ENCODE measurements at places on chromosomes 6 and 20.

DNA sequence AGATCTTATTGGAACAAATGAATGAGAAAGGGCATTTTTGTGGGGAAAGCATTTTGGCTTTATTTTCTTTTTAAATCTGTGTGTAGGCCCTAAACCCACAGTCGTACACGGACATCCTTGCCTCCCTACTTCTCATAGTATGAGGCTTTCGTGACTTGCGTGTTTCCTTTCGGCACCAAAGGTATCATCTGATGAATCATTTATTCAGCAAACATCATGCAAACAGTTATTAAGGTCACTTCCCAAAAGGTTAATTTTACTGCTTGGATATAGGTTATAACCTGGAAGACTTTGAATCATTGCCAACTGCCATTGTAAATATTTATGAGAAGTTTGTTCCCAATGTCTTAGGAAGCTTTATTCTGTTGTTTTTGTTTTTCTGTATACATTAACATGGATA is 15.1 kb upstream of the SLC22A2 start:
- H3K4me3 ChIP-seq: no peak overlapping the region
- H3K27ac ChIP-seq: no peak overlapping the region

DNA sequence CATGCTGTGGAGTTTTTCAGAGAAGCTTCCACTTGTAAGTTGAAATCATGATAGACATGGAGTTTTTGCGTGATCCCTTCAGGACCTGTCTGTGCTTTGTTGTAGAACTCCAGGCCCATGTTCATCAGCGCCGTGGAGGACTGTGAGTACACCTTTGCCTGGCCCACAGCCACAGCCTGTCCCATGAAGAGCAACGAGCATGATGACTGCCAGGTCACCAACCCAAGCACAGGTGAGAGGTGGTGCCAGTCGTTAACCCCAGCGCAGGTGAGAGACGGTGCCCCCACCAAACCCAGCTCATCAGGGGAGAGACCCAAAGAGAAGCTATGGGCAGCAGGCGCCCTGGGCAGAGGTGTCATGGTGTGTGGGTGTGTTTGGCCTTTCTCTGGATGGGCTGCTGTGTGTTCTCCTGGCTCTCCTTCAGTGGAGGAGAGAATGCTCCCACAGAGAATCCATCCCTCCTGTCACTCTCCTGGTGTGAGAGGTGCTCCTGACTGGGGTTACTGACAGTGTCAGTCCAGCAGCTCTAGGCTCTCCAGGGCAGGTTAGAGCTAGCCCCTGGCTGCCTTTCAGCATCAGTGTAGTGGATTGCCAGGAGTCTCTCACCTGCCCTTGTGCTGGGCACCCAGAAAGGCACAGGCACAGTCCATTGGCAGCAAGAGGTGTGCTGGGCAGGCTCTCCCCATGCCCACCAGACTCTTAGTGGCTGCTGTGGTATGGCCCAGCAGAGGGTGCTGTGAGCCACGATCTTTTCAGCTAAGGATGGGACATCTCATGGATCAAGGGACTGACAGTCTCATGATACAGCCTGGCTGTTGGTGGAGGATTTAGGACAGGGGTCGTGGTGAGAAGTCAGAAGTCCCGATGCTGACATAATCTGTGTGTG is 49.6 kb upstream of the SLC22A1 start:
- no peaks in the 10 kb centered on the region for H3K4me1 ChIP-seq
- peak; percentile 40 for DNase-seq
- H3K4me3 ChIP-seq: no peak overlapping the region
- H3K36me3 ChIP-seq: peaks cover 68% of the 10 kb centered on the region
- no peaks in the 10 kb centered on the region for H3K27me3 ChIP-seq
- H3K27ac ChIP-seq: no peak overlapping the region

- no peaks in the 10 kb centered on the region for H3K36me3 ChIP-seq
- no peak for DNase-seq
Measured at GRCh38 chr6:161676586-161676985, 402.7 kb upstream of the AGPAT4 start.

GRCh38 chr6:45812922-45813321 is 202.7 kb downstream of the CLIC5 start:
- no peak overlapping the region for H3K27ac ChIP-seq
- H3K36me3 ChIP-seq: no peaks in the 10 kb centered on the region
- no peaks in the 10 kb centered on the region for H3K27me3 ChIP-seq
- peaks cover 7% of the 10 kb centered on the region for H3K4me1 ChIP-seq
- no peak for DNase-seq

DNA sequence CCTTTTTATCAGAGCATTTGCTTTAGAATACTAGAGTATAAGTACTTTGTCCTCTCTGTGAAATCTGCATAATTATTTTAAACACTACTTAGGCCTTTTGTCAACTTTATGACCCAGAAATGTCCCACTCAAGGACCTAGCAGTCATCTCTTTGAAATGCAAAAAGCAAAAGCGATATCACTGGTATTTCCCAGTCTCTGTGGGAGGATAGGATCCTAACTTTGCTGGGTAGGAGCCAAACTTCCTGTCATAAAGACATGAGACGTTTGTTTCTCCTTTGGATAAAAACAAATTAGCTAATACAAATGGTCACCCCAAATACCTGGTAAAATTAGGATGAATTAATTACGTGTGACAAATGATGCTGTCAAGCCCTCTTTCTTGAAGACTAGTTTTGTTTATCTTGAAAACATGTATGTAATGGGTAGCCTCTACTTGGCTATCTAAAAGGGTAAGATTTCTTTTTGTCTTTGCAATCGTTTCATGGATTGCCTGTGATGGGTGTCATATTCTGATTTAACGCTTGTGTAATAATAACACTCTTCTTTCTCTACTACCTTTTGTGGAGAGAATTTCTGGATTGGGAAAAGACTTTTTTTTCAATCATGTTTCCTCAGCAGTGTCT is 36.2 kb downstream of the DCDC2 start:
- H3K27ac ChIP-seq: no peak overlapping the region
- no peak overlapping the region for H3K4me3 ChIP-seq
- peaks cover 96% of the 10 kb centered on the region for H3K27me3 ChIP-seq
- DNase-seq: no peak
- H3K36me3 ChIP-seq: no peaks in the 10 kb centered on the region
- H3K4me1 ChIP-seq: peaks cover 37% of the 10 kb centered on the region
